ENCODE measurements at places on chromosomes 3 and 15.

- no peak for DNase-seq
Measured at GRCh38 chr15:84750583-84751092, 2.2 kb downstream of the ZNF592 start.

DNA sequence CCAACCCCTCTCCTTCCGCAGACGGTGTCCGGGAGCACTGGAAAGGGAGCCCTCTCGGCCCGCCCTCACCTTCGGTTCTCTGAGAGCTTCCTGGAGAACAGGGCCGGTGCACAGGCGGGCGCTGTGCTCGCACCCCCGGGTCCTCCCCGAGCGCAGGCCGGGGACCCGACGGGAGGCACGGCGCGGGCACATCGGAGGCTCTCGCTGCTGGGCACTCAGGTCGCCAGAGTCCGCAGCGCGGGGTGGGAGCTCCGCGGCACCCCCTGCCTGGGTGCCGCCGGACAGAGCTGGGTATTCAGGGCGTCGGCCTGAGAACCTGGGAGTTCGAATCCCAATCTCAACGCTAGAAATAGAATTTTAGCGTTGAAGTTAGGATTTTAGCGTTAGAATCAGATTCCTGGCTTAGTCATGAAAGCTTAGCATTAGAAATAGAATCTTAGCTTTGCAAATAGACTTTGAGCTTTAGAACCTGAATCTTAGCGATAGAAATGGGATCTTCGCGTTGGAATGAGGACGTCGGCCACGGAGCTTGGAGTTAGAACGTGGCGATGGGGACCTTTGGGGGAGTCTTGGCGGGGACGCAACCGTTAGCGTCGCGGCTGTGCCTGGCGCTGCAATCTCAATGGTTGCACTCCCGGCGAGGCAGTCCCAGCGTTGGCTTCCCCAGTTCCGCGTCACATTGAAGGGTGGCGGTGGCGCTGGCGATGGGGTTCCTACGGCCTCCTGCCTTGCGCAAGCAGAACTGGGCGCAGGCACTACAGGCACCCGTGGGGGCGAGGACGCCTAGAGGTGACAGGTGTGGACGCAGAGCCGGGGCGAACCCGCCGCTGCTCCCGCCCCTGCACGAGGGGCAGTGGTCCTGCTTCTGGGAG, 549 bp downstream of the TRH start:
- peak; percentile 22 for DNase-seq

DNA sequence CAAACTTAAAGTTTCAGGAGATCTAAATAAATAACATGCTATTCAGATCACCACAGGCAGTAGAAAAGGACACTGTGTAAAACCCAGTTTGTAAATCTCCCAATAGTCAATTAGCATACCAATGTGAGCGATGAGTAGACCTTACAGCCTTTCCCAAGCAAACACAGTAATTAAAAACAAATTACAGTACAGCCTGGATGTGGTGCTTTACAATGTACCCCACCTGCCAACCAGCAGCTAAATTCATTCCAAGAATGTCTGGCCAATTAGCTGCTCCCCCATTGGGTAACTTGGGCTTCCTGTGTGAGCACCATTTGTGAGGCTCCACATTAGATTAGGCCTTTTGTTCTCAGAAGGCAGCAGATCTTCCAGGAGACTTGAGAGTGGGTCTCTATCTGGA, 635.0 kb downstream of the TBL1XR1 start:
- no peak for DNase-seq

DNA sequence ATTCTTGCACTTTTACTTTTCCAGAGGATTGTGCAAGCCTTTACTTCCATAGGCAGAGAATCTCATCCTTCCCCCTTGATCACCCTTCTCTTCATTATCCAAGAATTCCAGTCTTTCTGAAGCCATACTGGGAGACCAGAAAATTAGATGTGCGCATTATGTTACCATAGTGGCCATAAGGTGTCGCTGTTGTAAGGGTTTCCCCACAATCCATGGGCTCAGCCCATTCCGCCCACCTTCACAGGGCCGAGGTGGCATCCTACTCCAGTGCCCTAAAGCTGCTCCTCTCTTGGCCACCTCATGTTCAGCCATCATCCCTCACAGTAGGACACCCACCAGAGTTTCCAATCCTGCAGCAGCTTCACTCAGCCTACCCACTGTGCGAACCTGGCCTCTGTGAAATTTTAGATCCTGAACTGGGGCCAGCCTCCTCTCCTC, 35.0 kb downstream of the CTSH start:
- DNase-seq, result peak; percentile 42

- DNase-seq, result no peak
Measured at GRCh38 chr15:99511531-99511865, 54.3 kb upstream of the MEF2A start.

GRCh38 chr15:47383102-47383501, 334.2 kb upstream of the SEMA6D start:
- DNase-seq, result no peak

DNA sequence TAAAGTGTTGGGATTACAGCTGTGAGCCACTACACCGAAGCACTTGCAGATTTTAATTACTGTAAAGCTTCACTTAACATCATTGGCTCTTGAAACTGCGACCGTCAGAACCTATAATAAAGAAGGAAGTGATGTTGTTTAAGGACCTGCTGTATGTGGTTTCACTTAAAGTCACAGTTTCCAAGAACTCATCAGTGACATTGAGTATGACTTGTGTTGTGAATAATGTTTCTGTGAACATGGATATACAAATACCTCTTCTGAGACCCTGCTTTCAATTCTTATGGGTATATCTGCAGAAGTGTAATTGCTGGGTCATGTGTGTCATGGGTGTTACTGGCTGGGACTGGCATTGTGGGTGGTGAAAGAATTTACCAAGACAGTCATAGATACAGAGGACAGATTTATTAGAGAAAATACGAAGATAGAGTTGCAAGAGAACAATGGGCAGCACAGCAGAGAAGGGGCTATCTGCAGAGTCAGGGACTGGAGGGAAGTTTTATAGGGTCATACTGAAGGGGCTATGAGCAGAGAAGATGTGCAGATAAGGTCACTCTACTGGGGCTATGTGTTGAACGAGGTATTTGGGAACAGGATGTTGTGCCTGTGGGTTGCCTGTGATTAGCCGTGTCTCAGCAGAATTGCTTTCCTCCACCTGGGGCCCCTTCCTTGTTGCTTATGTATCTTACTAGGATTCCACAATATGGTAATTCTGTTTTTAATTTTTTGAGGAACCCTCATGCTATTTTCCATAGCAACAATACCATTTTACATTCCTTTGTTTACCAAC, 4.5 kb downstream of the NDUFB5 start:
- DNase-seq, result peak; percentile 32

- no peak for DNase-seq
Measured at GRCh38 chr3:43468133-43468532, 153.7 kb downstream of the ANO10 start.

GRCh38 chr3:12405432-12406272, 78.6 kb upstream of the TSEN2 start:
- no peak for DNase-seq
